Naive B cell (primary cell): ENCODE measurements at places on chromosomes 5 and 9.

DNA sequence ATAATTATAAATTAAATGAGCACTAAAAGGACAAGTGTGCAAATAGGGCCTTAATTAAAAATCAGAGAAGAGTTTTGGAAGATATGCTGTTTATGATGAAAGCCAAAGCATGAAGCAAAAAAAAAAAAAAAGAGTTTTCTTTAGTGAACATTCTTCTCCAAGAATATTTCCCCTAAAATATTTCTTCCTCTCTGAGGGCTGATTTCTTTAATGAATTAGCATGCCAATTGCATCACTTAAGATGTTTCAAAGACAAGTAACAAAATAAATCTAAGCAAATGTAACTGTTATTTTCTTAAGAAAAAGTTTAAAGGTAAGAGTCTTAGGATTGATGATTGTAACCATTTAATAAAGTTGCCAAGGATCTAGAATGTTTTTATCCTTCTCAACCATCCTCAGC is 81.6 kb upstream of the MPDZ start:
- DNase-seq: no peak

GRCh38 chr5:40634154-40634553 is 45.6 kb upstream of the PTGER4 start:
- DNase-seq: no peak

DNA sequence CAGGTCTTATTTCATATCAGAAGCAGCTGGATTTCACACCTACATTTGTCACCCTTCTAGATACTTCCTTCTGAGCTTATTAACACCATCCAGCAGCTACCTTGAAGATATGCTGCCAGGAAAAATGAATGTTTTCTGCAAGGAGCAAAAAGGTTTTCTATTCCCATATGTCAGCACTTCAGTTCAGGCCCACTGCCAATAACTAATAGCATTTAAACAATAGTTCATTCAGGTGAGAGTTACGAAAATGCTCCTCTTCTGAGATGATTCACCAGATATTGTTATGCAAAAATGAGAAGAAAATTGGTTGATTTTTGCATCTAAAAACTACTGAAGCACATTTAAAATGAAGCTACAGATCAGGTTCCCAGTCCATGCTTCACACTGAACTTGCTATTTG is 56.4 kb upstream of the ISL1 start:
- no peak for DNase-seq

DNA sequence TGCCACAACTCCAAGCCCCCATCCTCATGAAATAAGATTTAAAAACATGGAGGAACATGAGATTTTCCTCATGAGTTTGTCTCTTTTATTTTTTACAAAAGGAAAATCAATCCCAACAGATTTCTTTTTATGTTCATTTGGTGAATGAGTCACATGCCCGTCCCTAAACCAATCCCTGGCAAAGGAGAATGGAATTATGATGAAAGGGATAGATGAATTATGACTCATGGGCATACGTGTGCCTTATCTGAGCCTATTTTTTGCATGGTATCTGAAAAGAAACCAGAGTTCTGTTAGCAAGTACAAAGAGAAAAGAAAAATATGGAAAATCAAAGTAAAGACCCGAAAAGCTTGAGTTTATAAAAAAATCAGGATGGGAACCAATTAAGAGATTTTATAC is 267.5 kb upstream of the TMEM161B start:
- DNase-seq: no peak

- DNase-seq: no peak
These were observed 372.4 kb upstream of the PAPPA start for GRCh38 chr9:115781070-115781736.

GRCh38 chr9:79985772-79986171 is 414.0 kb downstream of the TLE4 start:
- DNase-seq: no peak

DNA sequence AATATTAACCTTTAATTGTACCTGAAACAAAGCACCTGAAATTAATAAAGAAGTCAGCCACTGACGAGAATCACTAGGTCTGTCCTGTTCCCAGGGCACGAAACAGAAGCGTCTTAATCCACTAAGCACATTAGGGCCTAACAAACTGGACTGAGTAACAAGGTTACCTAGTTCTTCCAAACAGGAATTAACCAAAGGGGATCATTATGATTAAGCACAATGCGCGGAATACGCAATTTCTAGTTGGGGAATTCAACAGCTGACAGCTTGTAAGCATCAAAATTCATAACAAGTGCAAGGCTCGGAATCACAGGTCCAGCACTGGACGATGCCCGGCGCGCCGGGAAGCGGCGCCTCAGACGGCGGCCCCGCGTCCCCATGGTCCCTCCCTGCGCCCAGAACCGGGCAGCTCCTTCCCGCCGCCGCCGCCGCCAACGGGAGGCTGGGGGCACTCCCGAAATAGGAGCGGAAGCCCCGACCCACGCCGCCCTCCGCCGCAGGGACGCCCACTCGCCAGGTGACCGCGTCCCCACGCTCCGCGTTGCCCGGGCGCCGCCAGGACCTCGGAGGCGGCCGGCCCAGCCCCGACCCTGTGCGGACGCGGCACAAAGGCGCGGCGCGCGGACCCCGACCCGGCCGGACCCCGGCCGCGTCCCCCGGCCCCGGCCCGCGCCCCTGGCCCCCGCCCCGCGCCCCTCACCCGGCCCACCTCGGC is 898 bp downstream of the CAMSAP1 start:
- no peak for DNase-seq

DNA sequence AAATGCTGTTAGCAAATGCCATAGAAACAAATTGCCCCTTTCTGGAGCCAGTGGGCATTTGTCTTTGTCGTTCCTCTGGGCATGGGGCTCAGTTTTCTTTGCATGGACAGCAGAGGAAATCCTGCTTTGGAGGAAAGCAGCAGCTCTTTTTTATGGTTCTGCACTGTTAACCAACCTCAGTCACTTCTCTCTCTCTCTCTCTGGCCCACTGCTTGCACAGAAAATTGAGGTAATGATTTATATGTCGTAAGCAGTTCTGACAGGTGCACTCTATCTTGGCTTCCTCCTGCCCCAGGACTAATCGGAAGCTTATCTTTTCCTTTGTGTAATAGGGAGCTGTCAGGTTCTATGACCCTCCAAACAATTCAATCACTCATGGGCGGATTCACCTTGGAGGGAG is 159.6 kb upstream of the GPR151 start:
- no peak for DNase-seq

DNA sequence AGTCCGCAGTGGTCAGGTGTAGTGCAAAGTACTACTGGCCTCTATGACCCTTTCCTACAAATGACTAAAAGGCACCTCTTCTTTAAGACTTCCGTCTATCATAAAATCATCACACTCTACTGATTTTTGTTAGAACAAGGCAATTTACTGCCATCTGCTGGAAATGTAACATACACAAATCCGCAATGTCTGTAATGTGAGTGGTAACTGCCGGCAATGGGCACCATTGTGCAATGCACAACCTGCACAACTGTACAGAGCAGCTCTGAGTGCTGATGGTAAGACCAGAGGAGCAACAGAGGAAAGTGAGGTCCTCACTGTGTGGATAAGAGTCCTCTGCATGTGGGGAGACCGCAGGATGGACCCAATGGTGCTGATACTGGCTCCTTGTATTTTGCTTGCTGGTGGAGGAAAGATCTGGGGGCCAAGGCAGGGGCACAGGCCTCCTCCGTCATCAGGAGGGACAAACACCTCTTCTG is 103.7 kb downstream of the ATPSCKMT start:
- no peak for DNase-seq

DNA sequence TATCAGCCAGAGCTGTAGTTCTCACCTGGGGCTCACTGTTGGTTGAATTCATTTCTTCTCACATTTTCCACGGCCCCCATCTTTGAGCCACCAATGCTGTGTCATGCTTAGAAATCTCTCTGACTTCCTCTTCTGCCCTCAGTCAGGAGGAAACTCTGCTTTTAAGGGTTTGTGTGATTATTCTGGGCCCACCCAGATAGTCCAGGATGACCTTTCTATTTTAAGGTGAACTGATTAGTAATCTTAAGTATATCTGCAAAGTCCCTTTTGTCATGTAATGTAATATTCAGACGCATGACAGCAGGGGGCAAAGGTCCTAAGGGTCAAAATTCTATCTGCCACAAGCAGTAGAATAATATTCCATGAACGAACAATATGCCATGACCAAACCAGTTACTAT is 88.4 kb downstream of the AK8 start:
- no peak for DNase-seq

DNA sequence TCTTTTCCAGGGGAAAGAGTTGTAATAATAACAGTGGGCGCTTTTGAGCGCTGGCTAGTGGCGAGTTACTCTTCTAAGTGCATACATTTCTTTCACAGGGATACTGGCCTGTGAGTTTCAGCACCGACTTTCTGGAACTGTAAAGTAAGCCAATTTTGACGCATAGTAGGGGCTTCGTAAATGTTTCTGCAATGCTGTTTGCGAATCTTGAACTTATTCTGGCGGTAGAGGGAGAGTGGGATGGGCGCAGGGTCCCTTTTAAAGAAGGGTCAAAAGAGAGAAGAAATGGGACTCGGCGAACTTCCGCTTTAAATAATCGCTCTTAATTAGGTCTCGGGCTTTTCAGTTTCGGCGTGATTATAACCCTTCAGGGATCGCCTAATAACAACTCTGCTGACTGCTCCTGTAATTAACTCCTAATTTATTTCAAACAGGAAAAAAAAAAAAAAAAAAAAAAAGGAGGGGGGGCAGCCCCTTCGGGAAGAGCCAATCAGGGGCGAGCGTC is 351 bp upstream of the MSX2 start:
- no peak for DNase-seq

- DNase-seq: no peak
These were observed 12.8 kb upstream of the ANGPTL2 start for GRCh38 chr9:127135056-127135745.

DNA sequence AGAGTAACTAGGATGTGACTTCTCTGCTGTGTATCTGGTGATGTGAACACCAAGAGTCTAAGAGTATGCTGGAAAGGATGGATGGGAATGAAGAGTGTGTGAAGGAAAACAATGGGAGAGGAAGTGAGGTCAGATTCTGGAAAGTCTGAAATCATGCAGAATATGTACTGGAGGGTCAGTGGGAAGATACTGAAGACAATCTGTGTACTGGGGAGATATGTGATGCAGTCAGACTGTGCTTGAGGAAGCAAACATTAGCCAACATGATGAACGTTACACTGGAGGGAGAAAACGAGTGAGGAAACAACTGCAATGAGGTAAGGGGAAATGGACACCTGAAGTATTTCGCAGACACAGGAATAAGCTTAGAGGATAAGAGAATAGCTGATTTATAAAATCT is 105.7 kb downstream of the NR3C1 start:
- DNase-seq: no peak

DNA sequence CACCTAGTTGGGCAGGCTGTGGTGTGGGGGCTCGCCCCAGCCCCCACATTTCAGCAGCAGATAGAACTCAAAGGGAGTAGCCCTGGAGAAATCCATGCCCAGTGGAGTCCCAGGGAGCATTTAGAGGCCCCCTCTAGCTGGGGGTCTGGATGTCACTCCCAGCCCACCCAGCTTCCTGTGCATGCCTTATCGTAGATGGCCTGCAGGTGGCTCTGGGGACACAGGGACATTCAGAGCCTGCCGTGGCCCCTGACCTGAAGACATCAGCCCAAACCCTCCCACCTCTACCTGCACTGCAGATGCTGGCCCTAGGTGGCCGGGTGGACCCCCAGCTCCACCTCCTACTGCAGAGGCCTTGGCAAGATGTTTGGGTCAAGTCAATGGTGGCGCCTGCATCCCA is 49.0 kb upstream of the LMX1B start:
- no peak for DNase-seq

DNA sequence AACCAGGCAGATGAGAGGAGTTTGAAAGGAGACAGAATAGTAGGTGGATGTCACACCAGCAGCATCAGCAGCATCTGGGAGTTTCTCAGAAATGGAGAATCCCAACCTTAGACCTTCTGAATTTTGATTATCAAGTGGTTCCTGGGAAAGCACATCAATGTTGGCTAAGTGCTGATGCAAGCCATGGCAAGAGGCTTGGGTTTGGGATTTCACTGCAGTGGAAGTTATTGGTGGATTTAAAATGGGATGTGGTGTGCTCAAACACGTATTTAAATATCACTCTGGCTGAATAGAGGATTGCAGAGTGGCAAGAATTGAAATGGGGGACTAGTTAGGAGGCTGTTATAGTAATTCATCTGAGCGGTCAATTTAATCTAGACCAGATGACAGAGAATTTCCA is 387.8 kb upstream of the WWC1 start:
- DNase-seq: no peak

- no peak for DNase-seq
These were observed 104.8 kb upstream of the TBC1D2 start for GRCh38 chr9:98360176-98360708.

DNA sequence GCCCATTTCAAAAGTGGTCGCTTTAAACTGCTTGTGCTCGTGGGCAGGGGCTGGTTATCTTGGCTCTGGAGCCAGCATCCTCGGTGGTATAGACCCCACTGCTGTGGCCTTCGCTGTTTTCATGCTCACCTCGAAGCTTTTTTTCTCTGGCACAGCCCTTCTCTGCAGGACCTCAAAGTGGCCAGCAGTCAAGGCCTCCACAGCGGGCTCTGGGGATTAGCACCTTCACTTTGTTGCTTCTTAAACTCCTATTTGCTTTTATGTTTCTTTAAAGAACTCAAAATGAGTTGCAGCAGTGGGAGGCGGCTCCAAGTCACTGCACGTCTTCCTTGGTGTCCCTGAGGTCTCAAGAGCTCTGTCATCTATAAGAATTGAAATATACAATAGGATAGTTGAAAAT is 165.1 kb downstream of the CACNA1B start:
- no peak for DNase-seq

DNA sequence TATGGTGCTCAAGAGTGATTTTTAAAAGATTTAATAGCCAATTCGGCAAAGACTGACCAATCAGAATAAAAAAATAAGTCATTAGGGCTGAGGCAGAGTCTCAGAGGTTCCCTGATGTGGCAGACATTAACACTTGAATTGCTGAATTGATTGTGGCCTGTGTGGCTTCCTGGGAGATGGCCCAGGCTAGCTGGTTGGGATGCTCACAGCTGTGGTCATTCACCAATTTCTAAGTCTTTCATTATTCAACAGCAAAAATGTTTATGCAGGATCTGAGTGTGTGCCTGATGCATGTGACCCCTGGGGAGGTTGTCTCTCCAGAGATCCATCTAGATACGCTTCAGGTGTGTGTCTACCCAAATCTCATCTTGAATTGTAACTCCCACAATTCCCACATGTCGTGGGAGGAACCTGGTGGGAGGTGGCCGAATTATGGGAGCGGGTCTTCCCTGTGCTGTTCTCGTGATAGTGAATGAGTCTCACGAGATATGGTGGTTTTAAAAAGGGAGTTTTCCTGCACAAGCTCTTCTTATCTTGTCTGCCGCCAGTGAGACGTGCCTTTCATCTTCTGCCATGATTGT is 632.6 kb upstream of the SEMA6A start:
- no peak for DNase-seq

GRCh38 chr9:96048956-96049831 is 173.7 kb downstream of the ERCC6L2 start:
- DNase-seq: no peak

- DNase-seq: no peak
These were observed at the start of gene AGXT2 for GRCh38 chr5:35047785-35048404. Gene AGXT2 (minus strand): TSS chr5:35047949. CDS start chr5:35047892, 57 bp downstream.

GRCh38 chr9:110016340-110016739 is 191.6 kb downstream of the C9orf152 start:
- no peak for DNase-seq

- peak; percentile 47 for DNase-seq
These were observed 14.9 kb downstream of the GAPT start for GRCh38 chr5:58505971-58506640.

GRCh38 chr5:148314731-148315130 is 2.5 kb downstream of the SPINK7 start:
- no peak for DNase-seq

GRCh38 chr5:142390334-142390733 is 65.5 kb upstream of the SPRY4 start:
- DNase-seq: no peak
